ENCODE measurements at places on chromosomes 4 and X.

GRCh38 chrX:10574663-10575062 is 45.7 kb downstream of the MID1 start:
- DNase-seq = no peak

DNA sequence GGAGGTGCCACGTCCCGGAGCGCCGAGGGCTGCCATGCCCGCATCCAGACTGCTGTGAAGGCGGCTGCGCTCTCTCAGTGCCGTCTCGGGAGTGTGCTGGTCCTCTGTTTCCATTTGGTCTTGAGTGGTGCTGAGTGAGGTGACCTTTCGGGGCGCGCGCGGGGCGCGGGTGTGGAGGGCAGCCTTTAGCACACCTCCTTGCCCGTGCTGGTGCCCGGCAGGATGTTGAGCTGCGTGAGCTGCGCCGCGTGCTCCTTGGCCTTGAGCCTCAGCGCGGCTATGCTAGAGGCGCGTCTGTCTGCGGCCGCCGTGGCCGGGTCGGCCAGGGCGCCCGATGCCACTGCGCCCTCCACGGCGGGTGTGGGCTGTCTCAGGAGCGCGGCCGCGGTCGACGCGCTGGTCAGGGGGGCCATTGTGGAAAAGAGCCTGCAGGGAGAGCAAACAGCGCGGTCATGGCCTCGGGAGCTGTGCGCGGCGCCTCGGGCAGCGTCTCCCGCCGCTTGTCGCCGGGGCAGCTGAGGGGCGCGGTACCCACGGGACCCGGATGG is 11.2 kb downstream of the ARX start:
- no peak for DNase-seq

DNA sequence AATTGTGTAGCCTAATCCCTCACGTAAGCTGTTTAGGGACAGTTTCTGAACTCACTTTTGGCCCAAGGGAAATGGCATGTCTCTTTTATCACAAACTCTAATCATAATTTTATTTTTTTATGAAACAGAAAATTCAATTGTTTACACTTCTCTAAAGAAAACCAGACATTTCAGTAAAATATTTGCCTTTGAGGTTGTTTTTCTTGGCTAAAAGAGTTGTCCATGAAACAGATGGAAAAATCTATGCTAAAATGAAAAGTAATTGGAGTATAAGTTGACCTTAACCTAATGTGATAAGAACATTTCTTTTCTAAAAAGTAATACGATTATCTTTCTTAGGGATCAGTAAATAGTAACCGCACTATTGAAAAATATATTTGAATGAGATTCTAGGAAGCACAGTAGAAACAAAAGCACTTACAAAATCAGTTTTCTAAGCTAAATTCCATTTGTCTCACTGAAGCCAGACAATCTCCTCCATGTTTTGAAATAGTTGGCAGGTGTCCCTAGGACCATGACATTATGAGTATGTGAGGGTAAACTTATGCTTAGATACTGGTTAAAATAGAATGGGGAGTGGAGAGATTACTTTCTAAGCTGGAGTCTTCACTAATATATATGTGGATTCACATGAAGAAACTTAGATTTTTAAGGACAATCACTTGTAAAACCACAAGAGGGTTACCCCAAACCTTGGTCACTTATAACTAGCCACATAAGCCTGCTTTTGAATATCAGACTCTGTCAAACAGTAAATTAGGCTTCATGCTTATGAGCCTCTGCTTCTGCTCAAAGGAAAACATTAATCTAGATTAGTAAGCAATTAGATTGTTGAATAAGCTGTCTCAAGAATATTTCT is 20.1 kb upstream of the TET2 start:
- DNase-seq = no peak

DNA sequence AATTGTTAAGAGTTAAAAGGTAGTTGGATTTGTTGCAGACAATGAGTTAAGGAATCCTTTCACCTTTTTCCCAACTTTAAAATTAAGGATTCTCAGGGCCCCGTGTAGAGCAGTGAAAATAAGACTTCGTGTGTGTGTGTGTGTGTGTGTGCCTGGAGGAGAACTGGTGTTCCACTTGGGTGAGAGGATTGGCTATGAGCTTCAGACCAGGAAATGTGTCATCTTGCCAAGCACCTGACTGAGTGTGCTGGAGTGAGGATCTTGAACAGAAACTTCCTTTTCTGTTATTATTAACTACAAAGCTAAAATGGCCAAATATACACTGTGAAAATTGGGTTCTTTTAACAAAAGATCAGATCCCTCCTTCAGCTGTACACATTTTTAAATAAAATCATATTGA is 113.1 kb upstream of the VCX2 start:
- DNase-seq = no peak

- no peak for DNase-seq
Measured at GRCh38 chr4:137510557-137511265, 21.6 kb downstream of the PCDH18 start.

- DNase-seq = no peak
Measured at GRCh38 chr4:43391069-43391468, 498.6 kb downstream of the GRXCR1 start.

GRCh38 chrX:136759968-136760367 is 20.8 kb downstream of the ARHGEF6 start:
- DNase-seq = no peak

GRCh38 chr4:4761128-4761982 is 98.1 kb upstream of the MSX1 start:
- no peak for DNase-seq

DNA sequence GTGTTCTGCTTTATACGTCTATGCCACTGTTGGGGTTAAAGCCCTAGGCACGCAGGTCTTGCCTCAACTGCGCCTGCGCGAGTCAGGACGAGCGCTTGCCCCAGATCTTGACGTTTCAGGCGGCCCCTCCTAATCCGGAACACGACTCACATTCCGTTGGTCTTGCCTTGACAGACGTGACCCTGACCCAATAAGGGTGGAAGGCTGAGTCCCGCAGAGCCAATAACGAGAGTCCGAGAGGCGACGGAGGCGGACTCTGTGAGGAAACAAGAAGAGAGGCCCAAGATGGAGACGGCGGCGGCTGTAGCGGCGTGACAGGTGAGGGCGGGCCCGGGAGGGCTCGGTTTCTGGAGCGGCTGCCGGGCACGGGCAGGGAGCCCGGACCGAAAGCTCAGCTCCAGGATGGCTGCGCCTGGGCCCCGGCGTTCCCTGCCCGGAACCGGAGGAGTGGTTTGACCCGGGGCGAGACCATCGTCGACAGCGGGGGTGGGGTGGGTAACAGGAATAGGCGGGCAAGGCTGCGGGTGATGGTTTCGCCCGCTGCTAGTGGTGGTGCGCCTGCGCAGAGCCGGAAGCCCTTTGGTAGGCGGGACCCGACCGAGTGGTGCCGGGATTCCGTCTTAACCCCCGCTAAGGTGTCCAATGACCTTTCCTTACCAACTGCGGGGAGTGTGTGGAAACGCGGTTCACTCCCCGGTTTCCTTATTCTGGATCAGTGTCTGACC is at the start of gene ARAF:
Gene ARAF, plus strand, starts transcription at position 272 of the 725 bp plus-strand sequence. CDS start 1,763 bp downstream, outside the sequence.
- peak; percentile 97 for DNase-seq

GRCh38 chr4:956531-957230 is 16.7 kb downstream of the DGKQ start:
- DNase-seq = no peak

DNA sequence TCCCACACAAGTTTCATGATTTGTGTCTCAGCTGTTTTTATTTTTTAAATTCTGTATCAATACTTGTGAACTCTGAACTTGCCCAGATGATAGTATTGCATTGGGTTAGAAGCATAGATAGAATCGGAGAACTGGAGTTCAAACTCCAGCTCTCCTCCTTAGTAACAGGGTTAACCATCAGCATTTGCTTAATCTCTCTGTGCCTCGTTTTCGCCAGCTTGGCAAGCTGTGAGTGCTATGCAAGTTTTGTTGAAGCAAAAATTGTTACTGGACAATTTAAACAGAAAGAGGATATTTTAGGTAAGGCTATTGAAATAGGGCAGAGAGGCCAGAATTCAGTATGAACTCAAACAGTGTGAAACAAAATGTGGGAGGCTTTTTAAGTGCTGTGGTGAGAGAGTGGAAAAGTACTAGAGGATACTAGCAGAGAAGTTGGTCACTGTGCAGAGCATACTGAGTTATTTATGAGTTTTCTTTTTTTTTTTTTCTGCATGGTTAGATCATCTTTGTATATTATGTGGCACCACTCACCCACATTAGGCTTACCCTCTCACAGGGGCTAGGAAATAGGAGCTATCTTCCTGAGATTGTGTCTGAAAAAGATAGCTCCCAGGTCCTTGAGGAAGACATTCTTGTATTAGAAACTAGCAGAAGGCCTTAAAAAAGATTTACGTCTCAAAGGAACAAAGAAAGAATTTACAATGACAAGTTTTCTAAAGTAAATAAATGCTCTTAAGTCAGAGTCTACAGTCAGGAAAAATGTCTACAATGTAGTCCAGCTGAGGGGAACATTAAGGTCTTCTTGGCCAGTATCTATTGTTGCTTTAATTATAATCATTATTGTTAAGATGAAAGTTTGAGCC is 1126.6 kb downstream of the FAT4 start:
- DNase-seq = no peak

- no peak for DNase-seq
Measured at GRCh38 chr4:4820261-4820660, 39.2 kb upstream of the MSX1 start.

DNA sequence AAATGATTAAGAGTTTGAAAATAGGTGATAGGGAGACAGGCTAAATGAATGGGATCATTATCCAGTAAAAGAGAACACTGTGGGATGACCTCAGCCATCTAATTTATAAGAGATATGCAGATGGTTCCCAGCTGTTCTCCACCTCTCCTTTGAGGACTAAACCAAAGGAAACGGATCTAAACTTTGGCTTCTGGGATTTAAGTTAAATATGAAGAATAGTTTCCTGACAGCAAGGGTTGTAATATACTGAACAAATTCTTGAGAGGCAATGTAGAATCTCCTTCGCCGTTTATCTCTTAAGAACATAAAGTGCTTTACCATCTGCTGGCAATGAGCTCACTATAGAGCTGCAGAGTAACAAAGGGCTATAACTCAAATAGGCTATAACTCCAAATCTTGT is 35.4 kb upstream of the HPGDS start:
- no peak for DNase-seq

- DNase-seq = no peak
Measured at GRCh38 chrX:43255596-43255995, 400.5 kb upstream of the MAOA start.

- DNase-seq = no peak
Measured at GRCh38 chrX:132270699-132271098, 51.5 kb upstream of the RAP2C start.

DNA sequence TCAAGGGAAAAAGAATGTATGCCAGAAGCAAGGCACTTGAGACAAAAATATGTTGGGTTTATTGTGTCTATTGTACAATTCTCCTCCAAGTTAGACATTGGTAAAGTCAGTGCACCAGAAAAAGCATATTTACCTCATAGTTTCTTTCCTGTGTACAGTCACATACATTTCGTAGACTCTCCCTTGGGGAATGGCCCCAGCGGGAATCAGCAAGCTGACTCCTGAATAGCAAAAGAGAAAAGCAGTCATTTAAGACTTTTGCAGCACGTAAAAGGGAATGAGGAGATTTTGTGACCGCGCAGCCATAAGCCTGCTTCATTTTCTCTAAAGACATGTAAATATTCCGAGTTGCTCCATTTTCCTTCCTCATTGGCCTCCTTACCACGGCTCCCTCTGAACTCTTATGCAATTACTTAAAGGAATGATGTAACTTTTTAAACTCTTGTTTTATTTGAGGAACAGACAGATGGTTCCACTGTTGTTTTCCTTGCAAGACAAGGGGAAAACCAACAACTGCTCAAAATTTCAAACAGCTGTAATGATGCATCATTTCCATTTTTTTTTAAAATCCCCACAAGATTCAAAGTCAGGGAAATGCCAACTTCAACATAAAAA is 332.7 kb downstream of the UNC5C start:
- DNase-seq = no peak

GRCh38 chrX:104670051-104670450 is 104.1 kb downstream of the IL1RAPL2 start:
- DNase-seq = no peak

DNA sequence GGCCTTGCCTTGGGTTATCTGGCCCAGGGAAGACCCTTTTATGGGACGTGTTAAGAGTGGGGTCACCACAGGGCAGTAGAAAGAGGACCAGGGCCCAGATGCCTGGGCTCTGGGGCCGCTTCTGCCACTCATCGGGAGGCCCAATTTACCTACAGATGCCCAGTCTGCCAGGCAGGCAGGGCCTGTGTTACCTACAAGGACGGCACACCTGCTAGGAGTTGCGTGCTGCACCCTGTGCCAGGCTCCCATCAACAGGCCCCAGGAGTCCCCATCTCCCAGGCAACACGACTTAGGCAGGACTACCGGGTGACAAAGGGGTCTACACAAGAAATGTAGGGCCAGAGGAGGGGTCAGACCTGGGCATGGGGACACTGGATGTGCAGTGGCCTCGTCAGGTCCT is 34.6 kb downstream of the WDR1 start:
- DNase-seq = no peak

GRCh38 chrX:149682956-149683947 is 28.6 kb upstream of the MAGEA11 start:
- no peak for DNase-seq

- no peak for DNase-seq
Measured at GRCh38 chrX:69152417-69152841, 12.8 kb downstream of the PJA1 start.

GRCh38 chrX:42739741-42740140 is 38.2 kb downstream of the PPP1R2C start:
- DNase-seq = no peak

DNA sequence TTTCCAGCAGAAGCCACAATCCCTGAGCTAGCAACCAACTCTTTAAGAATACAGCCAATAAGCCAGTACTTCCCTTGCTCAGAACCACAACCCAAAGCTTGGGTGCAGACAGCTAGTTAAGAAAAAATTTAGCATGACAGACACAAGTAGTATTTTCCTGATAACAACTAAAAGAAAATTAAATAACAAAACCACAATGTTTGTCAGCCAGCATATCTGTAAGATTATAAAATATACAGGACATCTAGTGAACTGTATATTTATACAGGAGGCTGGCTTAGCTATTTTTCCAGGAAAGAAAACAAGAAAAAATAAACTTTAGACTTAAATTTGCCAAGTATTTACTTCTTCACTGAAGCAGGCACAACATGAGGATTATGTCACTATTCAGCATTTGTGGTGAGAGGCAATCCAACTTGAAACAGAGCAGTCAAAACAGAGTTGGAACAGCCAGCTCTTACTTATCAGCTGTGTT is 6.6 kb downstream of the PF4V1 start:
- DNase-seq = no peak

- no peak for DNase-seq
Measured at GRCh38 chr4:71093745-71094144, 100.3 kb downstream of the DCK start.

DNA sequence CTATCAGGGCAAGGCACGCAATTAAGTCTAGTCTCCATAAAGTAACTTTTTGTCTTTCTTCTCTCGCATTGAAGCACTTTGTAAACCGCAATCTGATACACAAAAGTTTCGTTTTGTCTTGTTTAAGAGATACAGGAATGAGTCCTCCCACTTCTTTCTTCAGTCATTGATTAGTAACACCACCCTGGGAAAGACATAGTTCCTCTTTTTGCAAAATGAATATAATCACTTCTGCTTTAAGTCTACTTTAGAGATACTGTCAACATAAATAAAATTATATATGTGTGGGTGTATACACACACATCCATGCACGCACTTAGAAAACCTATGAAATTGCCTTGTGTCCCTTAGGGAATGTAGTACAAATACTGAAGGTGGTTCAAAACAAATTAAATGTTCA is 11.7 kb downstream of the COQ2 start:
- DNase-seq = no peak

GRCh38 chr4:83240379-83240875 is 44.2 kb downstream of the COQ2 start:
- no peak for DNase-seq

- DNase-seq = no peak
Measured at GRCh38 chr4:139555705-139556070, 331 bp downstream of the SETD7 start.

- no peak for DNase-seq
Measured at GRCh38 chrX:154490021-154490413, 412 bp downstream of the SLC10A3 start.

Measured in NCI-H1930 (cell line).